ENCODE measurements at places on chromosomes 4 and X. TPM values are rescaled to one million over a fixed set of nuclear protein-coding genes. Genes with fewer than 3 reads are reported as not detected.

GRCh38 chrX:72057849-72058248 is 73.9 kb downstream of the RTL5 start:
- DNase-seq, result no peak

SYTL5 gene
- polyA plus RNA-seq, result not detected

- peak; percentile 27 for DNase-seq
These were observed 4.0 kb downstream of the PLCXD1 start for GRCh38 chrX:285076-285677.

- no peak for DNase-seq
These were observed 22.9 kb upstream of the COX7B2 start for GRCh38 chr4:46931981-46932380.

APLN gene
- 0.19 TPM for polyA plus RNA-seq

GRCh38 chr4:123819362-123820035 is 422.9 kb downstream of the SPRY1 start:
- DNase-seq, result no peak

DNA sequence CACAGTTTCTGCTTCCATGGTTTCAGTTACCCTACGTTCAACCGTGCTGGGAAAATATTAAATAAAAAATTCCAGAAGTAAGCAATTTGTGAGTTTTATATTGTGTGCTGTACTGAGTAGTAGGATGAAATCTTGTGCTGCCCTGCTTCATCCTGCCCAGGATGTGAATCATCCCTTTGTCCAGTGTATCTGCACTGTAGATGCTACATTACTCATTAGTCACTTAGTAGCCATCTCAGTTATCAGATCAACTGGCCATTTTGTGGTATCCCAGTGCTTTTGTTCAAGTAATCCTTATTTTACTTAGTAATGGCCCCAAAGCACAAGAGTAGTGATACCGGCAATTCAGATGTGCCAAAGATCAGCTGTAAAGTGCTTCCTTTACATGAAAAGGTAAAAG is 97.9 kb downstream of the COX18 start:
- DNase-seq, result no peak

GRCh38 chrX:28628120-28628519 is 40.9 kb downstream of the IL1RAPL1 start:
- DNase-seq, result no peak

DNA sequence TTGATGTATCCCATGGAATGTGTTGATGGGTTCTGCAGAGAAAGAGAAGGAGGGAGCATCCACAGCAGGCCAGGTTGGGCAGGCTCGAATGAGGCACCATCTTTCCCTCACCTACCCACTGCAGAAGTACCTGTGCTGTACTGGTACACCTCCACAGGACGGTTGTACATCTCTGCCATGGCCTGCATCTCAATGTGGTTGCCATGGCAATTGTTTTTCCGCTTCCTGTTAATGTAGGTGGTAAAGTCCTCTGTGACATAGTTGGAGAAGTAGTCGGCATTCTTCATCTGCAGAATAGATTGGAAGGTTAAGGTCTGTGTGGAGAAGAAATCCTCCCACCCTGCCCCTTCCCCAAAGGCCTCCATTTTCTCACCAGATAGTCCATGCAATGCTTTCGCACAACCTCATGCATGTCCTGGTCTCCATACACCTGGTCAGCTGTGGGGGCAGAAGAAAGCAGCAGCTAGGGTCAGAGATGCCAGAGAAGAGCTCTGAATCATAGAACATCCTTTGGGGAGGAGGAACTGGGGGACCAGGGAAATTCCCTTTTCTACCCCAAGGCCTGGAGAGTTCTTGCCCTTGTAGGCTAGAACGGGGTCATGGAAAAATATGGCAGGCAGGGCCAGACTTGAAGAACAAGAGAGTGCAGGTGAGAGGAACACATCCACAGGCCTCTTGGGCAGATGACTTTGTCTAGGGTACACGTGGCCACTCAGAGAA is 15.9 kb upstream of the PIM2 start:
- DNase-seq, result no peak

DNA sequence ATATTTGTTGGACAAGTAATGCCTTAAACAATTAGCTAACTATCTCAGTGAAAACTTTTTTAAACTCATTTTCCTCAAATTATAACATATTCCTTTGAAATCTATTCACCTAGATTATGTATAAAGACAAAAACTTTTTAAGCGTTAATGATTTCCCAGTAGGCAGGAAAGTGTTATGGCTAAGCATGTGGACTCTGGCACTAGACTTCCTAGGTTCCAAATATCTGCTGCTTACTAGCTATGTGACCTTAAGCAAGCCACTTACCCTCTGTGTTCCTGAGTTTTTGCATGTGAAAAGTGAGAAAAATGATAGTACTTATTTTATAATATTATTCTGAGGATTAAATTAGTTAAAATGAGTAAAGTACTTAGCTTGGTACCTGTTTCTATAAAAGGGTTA is 301.8 kb downstream of the STPG2 start:
- DNase-seq, result no peak

GRCh38 chrX:16160729-16161128 is 6.6 kb upstream of the MAGEB17 start:
- DNase-seq, result no peak

- DNase-seq, result no peak
These were observed 335.2 kb downstream of the PPP1R2C start for GRCh38 chrX:42442745-42443144.

PF4V1 gene
- 0.67 TPM for polyA plus RNA-seq

DAPP1 gene
- polyA plus RNA-seq, result 27.5 TPM

DNA sequence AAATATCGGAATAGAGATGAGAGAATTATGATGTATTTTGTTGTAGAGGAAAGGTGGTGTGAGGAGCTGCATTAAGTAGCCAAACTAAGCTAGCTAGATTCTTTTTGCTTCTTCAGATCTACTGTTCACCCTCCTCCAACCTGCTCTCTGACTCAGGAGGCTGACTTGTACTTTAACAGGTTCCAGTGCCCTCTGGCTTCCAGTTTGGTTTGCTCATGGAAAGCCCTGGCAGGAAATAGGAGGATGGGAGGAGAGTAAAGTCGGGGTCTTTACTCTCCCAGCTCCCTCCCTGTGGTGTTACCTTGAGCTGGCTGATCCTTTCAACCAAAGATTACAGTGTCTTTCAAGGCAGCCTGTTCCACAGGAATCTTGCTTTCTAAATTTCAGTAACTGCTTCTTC is 277.0 kb upstream of the EDA2R start:
- DNase-seq, result no peak

CSAG2 gene
- 0.52 TPM for polyA plus RNA-seq

DNA sequence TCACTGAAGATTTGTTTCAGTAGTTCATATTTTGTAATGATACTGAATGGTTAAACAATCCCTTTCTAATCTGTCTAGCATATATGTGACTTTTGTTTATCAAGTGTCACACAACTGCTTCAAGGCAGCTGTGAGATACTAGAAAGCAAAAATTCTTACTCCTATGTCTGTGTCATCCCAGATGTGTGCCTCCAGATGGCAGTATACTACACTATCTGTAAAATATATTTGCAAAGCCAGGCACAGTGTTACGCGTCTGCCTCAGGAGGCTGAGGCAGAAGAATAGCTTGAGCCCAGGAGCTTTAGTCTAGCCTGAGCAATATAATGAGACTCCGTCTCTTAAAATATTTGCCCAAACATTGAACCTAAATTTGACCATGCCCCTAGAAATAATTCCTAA is 4.0 kb downstream of the NUDT10 start:
- no peak for DNase-seq

GRCh38 chr4:31106419-31106818 is 386.2 kb downstream of the PCDH7 start:
- DNase-seq, result no peak

KDM6A gene
- 8.2 TPM for polyA plus RNA-seq

GRCh38 chr4:148376151-148376550 is 66.1 kb downstream of the NR3C2 start:
- DNase-seq, result no peak

- peak; percentile 29 for DNase-seq
These were observed 34.1 kb downstream of the P2RY8 start for GRCh38 chrX:1502853-1503252.

ASMT gene
- 0.11 TPM for polyA plus RNA-seq

TMEM154 gene
- polyA plus RNA-seq, result 5.0 TPM

GRCh38 chrX:55648434-55648833 is 25.2 kb downstream of the FOXR2 start:
- DNase-seq, result no peak
